ENCODE measurements at places on chromosomes 12 and 14.
A peak's percentile ranks its signal among the peaks of the same experiment; 100 is the strongest.

DNA sequence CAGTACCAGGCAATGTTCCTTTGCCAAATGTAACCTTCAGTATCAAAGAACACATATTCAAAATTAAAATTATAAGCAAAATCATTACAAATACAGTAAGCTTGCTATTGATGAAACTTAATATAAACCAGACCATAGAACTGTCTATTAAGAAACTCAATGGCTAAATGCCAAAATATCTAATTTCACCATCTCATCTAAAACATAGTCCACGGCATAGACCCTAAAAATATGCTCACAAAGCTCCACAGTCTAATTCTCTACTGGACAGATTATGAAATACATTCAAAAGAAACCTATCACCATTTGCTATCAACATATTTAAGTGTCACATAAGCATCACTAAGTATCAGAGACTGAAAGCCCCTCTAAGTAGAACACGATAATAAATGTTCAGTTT lies 25.2 kb downstream of the DUSP16 start:
- DNase-seq = no peak

DNA sequence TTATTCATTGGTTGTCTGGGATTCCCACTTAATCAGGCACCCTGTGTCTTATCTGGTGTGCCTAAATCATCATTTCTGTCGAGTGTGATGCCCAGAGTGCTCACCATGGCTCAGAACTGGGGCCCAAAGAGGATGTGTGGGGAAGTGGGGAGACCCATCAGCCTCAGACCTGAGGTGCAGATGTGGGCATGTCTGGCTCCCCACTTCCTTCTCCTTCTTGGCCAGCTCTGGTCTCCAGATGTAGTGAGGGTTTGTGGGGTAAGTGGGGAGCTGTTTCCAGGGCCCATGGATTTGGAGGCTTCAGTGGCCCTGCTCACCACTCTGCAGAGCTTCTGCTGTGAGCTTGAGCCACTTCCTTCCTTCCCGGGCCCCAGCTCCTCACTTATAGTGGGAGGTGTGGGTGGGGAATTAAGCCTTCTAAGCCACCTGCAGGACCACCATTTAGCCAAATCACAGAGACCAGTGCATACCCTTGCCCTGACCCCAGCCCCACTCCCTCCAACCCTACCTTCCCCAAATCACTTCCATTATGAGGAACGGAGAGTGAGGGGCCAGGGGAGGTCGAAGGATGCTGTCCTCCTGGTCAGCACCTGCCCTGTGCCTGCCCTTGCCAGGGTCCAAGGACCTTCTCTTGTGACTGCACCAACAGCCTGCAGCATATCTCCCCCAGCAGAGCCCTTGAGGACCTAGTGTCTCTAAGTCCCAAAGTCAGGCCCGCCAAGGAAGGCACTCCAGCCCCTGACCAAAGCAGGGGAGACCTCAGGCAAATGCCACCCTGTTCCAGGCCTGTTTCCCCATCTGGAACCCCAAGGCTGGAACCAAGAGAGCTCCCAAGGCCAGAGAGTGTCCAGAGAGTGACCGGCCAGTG lies 278.2 kb upstream of the RTL1 start:
- peak; percentile 26 for DNase-seq

DNA sequence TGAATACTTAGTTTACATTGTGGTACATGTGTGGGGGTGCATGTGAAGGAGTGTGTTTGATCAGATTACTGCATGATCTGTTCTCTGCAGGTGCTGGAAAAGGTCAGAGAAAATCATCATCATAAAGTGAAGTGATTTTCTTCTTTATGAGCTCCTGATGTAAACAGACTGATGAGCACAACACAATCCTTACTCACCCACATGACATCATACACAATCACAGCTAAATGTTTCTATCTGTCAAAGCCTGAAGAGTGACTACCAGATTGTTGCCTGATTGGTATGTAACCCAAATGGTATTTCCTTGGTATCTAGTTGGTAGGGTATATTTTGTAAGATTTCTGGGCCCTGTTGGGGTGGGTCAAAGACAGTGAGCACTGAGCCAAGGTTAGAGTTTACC lies 270.8 kb downstream of the FOXG1 start:
- no peak for DNase-seq

DNA sequence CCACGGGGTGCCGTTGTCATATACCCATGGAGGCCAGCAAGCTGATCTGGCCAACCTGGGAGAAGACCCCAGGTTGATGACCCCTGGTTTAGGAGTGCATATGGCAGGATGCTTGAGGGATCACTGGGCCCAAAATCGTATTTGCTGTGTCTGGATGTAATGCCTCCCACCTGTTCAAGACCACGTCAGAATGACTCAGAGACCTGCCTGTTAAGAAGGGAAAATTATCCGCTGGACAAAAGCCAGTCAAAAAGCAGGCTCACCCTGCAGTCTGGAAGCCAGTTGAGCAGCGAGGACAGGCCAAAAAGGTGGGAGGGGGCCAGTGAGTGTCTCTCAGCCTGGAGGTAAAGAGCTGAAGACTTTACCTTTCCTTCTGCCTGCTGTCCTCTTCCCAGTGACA lies 449.2 kb downstream of the DPF3 start:
- DNase-seq = no peak

DNA sequence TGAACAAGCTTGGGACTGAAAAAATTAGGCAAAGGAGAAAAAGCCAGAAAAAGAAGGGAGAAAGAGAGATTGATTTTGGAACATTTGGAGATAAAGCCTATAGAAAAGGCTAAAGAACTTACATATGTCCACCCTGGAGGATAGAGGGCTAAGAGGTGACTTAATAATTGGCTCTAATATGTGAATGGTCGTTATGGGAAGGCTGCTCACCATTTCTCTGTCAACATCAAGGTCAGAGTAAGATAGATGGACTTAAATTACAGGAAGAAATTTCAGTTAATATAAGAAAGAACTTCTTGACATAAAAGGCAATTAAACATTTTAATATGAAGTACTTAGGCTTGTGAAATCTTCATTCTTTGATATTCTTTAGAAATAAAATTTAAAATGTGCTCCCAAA lies 238.6 kb downstream of the TRHDE start:
- DNase-seq = no peak

- DNase-seq = no peak
Observed at GRCh38 chr14:35752380-35752779, 56.7 kb downstream of the RALGAPA1 start.

DNA sequence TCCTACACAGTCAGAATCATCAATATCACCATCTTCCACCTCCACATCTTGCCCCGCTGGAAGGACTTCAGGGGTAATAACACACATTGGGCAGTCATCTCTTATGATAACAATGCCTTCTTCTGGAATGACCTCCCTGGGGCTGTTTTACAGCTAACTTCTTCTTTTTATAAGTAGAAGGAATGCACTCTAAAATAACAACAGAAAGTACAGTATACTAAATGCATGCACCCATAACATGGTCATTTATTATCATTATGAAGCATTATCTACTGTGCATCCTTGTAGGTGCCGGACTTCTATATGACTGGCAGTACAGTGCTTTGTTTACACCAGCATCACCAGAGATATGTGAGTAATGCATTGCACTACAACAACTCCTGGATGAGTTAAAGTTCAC lies 19.0 kb upstream of the NUAK1 start:
- no peak for DNase-seq

- DNase-seq = no peak
Observed at GRCh38 chr14:65228436-65228835, 126.1 kb upstream of the MAX start.

GRCh38 chr12:100967189-100967588 lies 172.6 kb downstream of the ANO4 start:
- DNase-seq = no peak

DNA sequence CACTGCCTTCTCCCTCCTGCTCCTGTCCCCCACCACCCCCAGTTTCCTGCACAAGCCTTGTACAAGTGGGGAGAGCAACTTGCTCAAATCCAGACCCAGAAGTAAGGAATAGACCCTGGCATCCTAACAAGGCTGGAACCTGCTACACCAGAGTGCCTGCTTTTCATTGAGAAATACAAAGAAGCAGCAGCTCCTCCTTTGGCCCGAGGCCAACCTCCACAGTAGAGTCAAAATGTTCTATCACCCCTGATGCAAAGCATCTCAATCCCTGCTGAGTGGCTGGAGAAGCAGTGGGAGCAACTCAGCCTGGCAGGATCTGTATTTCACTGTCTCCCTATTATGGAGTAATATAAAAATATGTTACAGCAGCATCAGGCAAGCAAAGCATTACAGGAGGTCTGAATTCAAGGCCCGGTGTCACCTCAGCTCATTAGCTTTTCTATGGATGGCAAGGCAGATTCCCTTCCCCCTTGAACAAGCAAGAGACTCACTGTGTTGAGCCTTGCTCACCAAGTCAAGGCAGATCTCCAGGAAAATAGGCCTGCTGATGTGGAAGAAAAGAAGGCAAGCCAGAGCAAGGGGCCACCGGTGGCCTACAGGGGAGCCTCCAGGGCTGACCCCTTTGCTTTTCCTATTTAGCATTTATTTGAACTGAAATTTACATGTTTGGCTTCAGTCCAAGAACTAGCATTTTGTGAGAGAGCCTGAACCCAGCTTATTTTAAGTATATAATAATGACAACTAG lies 186.3 kb upstream of the EGLN3 start:
- DNase-seq = no peak

GRCh38 chr14:106038263-106038662 lies 511.9 kb downstream of the TMEM121 start:
- DNase-seq = no peak

DNA sequence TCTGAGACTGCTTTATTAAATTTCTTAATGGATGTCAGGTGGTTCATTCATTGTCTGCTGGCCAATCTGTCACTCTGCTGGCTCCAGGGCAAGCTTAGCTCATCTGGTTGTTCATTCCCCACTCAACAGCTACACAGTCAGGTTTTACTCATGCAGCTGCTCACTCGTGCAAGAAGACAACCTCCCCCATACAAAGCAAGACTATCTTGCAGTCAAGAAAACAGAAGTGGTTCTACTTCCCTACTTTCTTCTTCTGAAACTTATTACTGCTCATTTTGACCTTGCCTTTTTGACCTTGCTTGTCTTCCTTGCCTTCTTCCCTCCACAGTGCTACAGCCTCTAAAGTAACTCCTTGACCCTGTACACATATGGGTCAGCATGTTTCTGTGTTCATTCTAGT lies 277.9 kb downstream of the SSPN start:
- no peak for DNase-seq

DNA sequence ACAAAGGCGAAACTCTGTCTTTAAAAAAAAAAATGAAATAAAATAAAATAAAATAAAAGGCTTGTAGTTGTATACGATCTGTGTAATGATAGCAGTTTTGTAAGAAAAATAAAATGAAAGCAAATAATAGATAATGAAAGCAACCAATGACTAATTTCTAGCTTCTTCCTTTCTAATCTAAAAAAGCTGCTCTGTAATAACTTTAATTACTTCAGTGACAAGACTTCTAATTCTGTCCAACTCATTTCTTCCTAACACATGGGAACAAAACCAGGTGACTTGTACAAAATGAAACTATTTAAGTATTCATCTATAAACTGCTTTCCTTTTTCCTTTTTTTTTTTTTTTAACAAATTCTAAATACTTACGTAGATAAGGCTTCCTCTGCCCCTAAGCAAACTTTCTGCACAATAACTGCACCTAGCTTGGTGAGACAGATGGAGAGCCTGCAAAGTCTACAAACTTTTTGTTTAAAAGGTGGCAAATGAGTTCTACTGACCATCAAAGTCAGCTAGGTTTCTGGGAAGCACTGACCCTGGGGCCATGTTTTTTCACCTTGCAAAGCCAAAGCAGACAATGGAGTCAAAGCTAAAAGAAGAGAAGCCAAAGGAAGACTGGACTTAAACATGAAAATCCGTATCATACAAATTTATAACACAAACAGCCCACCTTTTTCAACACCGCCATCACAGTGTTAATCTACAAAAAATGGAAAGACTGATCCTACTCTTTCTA lies 28.2 kb downstream of the DENND5B start:
- no peak for DNase-seq

- no peak for DNase-seq
Observed at GRCh38 chr12:62963486-62964041, 28.6 kb upstream of the PPM1H start.

DNA sequence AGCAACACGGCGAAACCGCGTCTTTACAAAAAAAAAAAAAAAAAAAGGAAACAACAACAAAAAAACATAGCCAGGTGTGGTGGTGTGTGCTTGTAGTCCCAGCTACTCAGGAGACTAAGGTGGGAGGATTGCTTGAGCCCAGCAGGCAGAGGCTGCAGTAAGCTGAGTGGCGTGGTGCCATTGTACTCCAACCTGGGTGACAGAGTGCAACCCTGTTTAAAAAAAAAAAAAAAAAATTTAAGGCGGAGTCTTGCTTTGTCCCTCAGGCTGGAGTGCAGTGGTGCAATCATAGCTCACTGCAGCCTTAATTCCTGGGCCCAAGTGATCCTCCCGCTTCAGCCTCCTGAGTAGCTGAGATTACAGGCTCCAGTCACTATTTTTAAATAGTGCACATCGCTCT lies 18.2 kb upstream of the FIGNL2 start:
- DNase-seq = peak; percentile 59

DNA sequence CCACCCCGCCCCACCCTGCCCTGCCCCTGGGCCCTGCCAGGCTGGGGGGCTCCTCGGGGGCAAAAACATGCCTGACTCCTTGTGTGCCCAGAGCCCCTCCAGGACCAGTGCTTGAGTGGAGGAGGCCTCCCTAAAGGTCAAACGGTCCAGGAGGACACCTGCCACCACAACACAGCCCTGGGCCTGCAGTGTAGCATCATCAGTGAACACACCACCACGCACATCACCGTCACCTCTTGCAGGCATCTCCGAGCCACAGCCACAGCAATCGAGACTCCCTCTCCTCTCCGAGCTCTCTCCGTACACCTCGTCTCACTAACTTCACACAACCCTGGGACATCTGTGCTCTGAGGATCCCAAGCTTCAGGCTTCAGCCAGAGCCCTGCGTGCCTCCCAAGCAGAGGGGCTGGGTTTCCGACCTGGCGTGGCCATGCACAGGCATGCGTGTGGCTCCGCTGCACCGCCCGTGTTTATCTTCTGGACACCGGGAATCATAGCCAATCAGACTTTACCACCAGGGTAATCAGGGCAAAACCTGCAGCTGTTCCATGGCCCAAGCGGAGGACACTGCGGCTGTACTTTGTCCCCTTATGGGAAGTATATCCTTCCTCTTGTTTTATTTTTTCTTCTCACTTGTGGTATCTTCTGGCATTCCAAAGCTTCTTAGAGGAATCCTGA lies 6.2 kb upstream of the DIO3 start:
- no peak for DNase-seq

DNA sequence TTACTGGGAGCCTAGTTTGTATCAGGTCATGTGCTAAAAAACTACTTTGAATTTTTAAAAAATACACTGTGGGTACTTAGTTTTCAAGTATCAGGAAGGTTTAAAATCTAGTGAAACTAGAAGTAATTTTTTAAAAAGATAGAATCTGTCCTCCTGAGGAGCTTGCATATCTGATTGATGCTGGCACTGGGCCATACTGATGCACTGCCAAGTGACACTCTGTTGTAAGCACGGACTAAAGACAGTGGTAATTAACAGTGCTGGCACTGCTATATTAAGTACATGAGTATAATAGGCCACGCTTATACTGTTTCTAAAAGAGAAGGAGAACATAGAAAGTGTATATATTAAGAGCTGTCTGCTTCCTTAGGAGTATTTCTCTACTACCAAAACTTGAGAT lies 10.0 kb upstream of the TBC1D30 start:
- DNase-seq = no peak

All from islet precursor cell (in vitro differentiated cells).